Epithelial cell of proximal tubule (primary cell): ENCODE measurements at places on chromosomes 6 and 20.

DNA sequence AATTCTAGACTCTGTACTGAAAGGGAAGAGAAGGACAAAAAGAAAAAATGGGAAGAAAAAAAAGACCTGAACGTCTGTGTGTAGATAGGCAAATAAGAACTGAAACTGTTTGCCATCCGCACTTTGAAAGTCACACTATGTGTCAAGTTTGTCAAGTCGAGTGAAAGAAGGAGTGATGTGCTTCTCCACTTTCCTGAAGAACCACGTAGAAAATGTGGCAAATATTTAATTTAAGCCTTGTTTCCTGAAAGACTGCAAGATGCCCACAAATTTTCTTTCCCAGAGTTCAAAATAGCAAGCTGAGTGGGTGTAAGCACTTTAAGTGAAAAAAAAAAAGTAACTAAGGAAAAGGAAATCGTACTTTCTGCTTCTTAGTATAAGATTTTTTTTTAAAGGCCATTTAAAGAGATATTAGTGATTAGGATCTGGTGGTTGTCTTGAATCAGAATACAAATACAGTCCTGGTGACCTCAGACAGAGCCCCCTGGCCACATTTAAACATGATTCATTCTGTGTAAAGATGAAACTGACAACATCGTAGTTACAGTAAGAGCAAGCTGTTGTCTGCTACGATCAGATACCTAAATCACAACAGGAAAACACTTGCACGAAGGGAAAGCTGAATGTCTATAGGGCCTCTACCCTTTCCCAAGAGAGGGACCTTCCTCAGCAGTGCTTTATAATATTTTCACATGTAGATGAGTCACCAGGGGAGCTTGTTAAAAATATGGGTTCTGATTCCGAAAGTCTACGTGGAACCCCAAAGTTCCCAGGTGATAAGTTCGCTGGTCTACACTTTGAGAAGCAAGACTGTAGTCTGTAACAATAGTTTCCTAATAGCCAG is 102.3 kb downstream of the HIVEP2 start:
- no peak for DNase-seq

- no peak for DNase-seq
These were observed 932.1 kb downstream of the EYS start for GRCh38 chr6:64774881-64775280.

DNA sequence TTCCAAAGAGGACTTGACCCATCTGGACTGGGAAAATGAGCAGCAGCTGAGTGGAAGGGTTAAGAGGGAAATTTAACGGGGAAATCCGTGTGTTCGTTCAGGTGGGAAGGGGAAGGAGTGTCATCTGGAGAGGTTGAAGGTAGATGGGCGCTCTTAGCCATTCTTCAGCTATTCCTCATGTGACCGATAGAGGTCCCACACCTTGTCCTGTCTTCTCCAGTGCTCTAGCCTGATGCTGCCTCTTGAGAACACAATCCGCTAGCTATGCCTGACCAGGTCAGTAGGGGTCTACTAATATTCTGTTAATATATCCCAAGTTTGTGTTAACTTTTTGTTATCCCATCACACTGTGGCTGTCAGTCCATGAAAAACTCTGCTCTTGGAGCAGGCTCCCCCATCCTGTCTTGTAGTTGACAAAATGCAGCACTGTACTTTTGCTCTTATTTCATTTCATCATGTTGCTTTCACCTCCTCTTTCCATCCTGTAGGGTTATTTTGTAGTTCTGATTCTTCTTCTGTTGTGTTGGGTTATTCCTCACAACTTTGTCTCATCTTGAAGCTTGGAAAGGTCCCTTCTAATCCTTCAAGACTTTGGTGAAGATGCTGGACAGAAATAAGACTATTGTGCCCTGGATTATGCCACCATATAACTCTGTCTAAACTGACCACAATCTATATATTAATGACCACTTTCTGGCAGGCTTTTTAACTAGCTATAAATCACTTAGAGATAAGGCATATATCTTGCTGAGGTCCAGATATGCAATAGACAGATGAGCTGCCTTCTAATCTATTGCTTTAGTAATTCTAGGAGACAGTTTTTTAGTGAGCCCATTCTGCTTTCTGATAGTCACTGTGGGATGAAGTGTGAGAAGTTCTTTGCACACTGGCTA is 123.4 kb upstream of the SUPT3H start:
- no peak for DNase-seq

- no peak for DNase-seq
These were observed 25.2 kb downstream of the TRIM38 start for GRCh38 chr6:25987845-25988244.

- no peak for DNase-seq
These were observed 374.0 kb downstream of the HDGFL1 start for GRCh38 chr6:22943327-22943726.

DNA sequence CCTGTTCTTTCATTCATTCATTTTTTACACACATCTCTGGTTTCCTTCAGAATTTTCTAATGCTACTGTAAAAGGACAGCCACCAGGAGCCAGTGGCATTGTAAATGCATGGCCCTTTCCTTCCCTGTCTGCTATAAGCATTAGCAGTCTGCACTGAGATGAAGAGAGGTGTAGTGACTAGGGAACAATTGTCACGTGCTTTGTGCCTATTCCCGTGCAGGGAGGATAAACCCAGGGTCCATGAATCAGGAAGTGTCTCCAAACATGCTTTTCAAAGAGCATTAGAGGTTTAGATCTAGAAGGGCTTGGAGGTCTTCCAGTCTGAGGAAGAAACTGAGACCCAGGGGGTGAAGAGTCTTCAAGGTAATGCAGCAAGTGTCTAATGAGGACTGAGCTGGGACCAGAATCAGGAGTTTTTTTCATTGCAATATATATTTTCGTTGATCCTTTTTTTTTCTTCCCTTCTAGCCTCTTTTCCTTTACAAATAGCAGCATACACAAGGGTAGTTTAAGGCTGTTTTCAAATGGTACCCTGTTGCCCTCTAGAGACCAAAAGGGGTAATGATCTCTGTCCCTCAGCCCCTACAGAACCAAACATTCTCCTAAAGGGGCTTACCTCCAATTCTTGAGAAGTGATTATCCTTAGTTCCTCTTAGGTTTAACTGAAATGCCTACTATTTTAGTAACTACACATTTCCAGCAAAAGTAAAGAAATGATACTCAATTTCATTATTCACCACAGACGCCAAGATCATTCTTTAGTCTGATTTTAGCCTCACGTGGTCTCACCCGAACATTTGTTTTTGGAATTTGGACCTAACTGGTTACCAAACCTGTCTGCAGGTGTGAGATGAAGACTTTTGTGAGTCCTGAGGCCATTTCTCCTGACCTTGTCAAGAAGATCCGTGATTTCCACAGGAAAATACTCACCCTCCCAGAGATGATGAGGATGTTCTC is 6.6 kb downstream of the TRIM15 start:
- no peak for DNase-seq

GRCh38 chr20:10861619-10862018 is 187.8 kb upstream of the JAG1 start:
- DNase-seq = no peak

GRCh38 chr6:28933069-28933468 is 9.3 kb upstream of the TRIM27 start:
- DNase-seq = no peak
